PC-9 (cell line): ENCODE measurements at places on chromosomes 1 and 21. TPM values are rescaled to one million over a fixed set of nuclear protein-coding genes. Genes with fewer than 3 reads are reported as not detected.

DNA sequence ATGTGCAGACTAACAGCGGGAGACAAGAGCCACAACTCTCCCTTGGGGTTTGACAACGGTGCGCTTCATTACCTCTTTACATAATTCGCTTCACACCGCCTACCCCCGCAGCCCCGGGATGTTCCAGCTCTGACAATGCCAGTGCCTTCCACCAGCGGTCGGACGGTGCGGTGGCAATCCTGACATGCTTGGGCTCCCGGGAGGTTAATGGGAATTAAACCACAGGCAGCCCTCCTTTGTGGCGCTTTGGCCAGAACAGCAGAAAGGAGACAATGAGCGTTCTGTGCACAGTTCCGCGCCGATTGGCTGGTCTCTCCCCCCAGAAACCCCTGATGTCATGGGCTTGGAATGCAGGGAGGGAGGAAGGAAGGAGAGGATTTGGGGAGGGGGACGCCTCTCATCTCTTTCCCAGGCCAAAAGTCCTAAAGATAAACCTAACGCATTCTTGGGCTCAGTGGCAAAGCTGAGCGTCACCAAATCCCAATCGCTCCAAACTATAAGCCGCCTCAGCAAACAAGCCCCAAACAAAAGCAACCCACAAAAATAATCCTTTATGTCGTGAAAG is 1.3 kb downstream of the CNN3 start:
- H3K36me3 ChIP-seq, result peaks cover 28% of the 10 kb centered on the region
- H3K27me3 ChIP-seq, result no peaks in the 10 kb centered on the region
- H3K4me1 ChIP-seq, result peaks cover 75% of the 10 kb centered on the region
- H3K4me3 ChIP-seq, result peak overlapping the region; percentile 67

Gene TNFRSF14
- total RNA-seq, result 9.9 and 13.8 TPM in 2 replicates

Gene OLIG2
- not detected in 2 replicates for total RNA-seq

GRCh38 chr21:32184065-32184464 is 94.8 kb downstream of the MIS18A start:
- H3K27ac ChIP-seq, result no peak overlapping the region
- no peaks in the 10 kb centered on the region for H3K36me3 ChIP-seq
- no peak overlapping the region for H3K4me3 ChIP-seq
- H3K27me3 ChIP-seq, result peaks cover 31% of the 10 kb centered on the region
- H3K4me1 ChIP-seq, result no peaks in the 10 kb centered on the region

- no peak overlapping the region for H3K27ac ChIP-seq
- no peaks in the 10 kb centered on the region for H3K4me1 ChIP-seq
- no peaks in the 10 kb centered on the region for H3K36me3 ChIP-seq
- H3K4me3 ChIP-seq, result no peak overlapping the region
These were observed 50.6 kb upstream of the MRPS6 start for GRCh38 chr21:34022627-34023335.

DNA sequence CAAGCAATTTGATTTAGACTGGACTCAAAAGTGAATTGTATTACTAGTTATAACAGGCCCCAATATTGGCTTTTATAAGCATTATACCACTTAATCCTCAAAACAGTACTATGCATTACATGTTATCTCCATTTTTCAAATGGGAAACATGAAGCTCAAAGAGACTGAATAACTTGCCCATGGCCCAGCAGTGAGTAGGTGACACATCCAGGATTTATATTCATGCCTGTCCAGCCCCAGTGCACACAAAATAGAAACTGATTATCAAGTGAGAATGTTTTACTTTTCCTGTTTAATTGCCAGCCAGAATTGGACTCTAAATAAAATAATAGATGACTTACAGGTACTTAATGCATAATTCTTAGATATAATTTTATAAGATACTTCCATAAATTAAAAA is 82.9 kb downstream of the NIBAN1 start:
- no peak for DNase-seq
- H3K4me1 ChIP-seq, result peaks cover 5% of the 10 kb centered on the region; the same call in 1 of the 2 replicates
- H3K27me3 ChIP-seq, result no peaks in the 10 kb centered on the region
- no peak overlapping the region for H3K4me3 ChIP-seq
